ENCODE measurements at places on chromosomes 5 and 9.

GRCh38 chr5:150522504-150523414, 14.8 kb downstream of the NDST1 start:
- DNase-seq: no peak

GRCh38 chr9:4144869-4145268, 155.0 kb downstream of the GLIS3 start:
- DNase-seq: no peak

GRCh38 chr9:14393418-14393817, 79.5 kb upstream of the NFIB start:
- no peak for DNase-seq

DNA sequence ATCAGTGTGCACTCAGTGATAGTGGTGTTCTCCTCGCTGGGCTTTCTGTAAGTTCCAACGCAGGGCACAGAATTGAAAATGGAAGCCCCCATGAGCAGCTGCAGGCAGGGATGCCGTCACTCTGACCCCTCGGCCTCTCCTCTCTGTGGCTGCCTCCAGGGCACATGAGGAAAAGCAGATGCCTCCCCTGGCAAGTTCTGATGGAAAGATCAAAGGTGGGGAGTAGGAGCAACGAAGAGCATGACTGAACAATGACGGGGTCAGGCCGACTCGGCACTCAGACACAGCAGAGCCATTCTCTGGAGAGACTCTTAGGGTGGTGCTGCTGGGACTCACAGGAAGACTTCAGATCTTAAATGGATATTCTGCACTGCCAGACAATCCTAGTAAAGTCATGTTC, 65.6 kb upstream of the CKMT2 start:
- DNase-seq: no peak

DNA sequence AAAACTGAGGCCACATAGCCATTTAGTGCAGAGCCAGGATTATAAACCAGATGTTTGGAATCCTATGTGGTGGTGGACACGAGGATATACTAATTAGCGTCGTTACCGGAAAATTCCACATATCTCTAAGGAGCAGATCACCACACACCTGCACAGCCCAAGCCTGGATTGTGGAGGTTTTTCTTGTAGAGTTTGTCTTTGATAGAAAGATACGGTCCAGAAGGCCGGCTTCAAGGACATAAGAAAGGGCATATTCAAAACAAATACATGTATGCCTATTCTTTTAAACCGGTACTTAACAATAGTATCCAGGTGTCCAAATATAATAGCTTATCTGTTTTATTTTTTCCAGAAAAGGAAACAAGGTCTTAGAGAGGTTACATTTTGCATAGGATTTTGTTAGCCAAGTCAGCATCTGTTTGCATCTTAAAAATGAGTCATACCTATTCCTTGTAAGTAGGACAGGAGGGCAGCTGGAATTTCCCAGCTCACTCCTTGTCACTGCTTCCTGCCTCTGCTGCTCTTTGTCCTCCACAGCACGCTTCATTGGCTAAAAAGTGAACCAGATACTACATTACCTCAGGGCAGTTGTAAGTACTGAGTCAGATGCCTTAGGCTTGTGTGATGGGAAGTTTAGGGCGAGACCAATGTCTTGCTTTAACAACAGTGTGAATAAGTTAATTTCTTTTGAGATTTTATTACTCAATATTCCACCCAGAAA, 3.6 kb downstream of the TMC1 start:
- DNase-seq: no peak

GRCh38 chr5:67358186-67358585, 161.6 kb upstream of the CD180 start:
- DNase-seq: no peak

DNA sequence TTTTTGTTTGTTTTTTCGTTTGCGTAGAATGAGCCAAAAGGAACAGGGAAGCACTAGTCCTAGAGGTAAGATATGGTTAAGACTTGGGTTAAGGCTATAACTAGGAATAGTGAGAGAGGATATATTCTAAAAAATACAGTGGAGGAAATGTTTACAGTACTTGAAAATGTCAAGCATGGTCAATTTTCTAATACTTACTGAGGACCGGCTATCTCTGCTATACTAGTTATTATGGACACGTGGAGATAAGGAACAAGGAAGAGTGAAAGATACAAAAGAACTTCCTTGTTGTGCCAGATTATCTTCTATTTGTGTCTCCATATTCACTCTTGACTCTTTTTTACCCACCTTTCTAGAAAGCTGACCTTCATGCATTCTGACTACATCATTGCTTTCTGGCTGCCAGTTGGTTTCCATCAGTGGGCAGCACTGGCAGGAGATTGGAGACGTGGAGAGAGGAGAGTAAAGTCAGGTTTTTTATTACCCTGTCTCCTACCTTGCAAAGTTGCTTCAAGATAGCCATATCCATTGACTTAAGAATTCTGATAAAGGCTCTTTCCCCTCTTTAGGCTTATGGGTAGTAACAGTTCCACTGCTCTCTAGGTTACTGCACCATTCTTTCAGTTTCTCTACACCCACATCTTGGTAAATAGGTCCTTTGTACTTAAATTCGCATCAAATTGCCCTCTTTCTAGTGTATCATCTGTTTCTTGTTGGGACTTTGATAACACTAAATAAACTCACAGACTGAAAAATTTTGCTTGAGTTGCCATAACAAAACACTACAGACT, 9.0 kb upstream of the RFX3 start:
- no peak for DNase-seq

DNA sequence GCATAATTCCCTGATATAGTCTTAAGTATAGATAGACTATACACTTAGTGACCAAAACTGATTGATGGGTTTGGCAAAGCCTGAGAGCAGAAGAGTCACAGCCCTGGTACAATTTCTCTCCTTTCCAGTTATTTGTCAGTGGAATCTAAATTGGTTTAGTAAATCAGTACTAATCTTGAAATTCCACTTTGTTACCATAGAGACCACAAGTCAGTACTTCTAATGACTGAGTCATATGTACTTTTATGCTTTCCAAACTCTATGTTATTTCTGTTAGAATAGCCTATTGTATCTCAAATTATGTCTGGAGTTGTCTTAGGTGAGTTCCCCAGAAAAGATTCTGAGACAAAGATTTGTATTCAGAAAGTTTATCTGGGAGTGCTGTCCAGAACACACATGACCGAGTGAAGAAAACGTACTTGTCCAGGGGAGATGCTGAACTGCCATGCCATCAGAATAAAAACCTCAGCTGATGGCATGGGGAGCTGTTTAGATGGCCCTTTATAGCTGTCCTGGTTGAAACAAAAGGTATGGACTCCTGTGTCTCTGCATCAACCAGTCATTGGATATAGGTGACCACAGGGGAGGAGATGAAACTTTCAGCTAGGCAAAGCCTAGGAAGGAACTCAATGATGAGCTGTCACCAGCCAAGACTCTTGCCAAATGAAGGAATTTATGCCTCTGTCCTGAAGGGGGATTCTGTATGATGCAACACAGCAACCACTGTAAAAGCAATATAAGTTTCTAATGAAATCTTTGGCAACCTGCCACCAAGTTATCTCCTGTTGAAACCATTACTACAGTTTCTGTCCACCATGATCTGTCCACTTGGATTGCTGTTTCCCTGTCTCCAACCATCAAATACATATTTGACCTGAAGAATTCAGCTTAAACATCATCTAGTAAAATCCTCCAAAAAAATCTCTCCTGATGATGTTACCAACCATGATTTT, 18.0 kb upstream of the SMC2 start:
- DNase-seq: no peak

DNA sequence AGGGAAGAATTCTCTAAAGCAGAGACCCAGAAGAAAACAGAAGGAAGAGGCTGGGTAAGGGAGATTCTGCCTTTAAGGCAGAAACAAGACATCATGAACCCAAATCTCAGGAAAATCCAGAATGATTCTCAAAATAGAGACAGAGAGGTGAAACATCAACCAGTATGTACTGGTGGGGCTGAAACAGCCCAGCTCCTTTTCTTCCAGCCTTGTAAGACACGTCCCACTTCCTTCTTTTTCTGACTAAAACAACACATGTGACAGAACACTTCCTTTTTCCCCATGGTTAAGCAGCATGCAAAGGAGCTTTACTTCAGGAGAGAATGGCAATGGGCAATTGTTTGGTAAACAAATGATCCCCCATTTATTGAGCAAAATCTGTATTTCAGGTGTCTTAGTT, 230.8 kb upstream of the NR4A3 start:
- no peak for DNase-seq

DNA sequence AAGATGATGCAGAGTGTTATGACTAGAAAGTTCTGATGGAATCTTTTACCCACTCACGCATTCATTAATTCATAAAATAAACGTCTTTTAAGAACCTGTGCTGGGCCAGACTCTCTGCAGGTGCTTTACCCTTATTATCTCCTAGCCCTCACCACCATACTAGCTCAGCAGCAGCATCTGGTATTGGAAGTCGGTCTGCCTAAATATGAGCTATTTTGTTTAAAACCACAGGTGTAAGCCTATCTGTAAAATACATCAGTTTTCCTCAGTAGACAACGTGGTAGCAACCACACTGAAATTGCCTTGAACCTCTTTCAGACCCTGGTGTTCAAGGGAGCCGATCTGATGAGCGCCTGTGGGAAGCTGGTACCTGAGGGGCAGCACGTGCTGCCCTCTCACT, 69.4 kb downstream of the PPIC start:
- DNase-seq: no peak

- no peak for DNase-seq
Measured at GRCh38 chr9:109843641-109844040, 63.6 kb downstream of the PALM2AKAP2 start.

- no peak for DNase-seq
Measured at GRCh38 chr5:82851471-82851870, 225.7 kb downstream of the TMEM167A start.

DNA sequence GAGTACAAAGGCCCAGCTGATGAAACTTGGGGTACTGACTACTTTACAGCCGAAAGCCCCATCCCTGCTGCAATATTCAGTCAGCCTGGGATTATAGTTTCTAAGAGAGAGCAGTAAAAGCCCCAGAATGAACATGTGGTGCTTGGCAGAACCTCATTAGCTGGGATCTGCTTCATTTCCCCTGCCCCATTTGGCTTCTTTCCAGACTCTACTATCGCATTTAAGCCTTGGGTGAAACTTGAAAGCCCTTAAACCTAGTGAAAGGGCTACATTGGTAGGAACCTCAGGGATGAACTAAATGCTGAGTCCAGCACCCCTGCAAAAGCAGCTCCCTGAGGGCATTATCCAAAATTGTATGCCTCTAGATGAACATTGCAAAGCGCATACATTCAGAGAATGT, 631.1 kb downstream of the ACTL7B start:
- DNase-seq: no peak

- DNase-seq: no peak
Measured at GRCh38 chr5:14594378-14595074, 12.9 kb downstream of the OTULINL start.

DNA sequence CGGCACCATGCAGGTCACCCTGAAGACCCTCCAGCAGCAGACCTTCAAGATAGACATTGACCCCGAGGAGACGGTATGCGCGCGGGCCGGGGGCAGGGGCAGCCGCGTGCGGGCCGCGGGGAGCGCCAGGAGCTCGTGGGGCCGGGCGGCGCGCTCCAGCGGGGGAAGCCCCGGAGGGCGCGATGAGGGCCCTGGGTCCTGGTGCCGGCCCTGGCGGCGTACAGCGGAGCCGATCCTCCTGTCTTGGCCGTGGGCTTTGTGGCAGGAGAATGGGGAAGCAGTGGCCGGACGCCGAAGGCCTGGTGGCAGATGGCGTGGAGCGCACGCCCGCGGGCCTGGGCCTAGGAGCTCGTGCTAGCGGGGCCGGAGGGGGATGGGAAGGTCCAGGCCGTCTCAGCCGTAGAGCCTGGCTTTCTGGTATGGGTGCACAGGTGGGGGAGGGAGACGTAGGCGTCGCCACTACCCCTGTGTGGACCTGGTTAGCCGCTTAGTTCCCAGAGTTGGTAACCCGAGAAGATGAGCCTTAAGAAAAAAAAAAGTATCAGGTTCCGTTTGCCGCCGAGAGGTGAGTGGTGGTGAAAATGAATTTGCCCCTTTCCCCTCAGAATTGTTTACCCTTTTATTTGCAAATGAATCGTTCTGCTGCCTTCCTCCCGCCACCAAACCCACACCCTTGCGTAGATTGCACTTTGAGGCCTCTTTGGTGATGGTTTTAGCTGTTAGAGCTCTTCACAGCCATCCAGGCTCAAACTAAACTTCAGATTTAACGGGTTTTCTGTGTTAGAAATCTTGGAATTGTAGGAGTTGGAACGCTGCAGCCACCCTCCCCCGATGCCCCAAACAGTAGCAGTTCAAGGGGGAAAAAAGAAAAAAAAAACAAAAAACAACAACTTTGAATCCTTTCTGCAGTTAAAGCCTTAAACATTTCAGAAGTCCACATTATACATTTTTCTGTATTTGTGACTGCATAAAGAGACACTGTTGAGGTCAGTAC, 841 bp downstream of the RAD23B start:
- DNase-seq: peak; percentile 26

- no peak for DNase-seq
Measured at GRCh38 chr9:8070779-8071444, 271.3 kb upstream of the DMAC1 start.

GRCh38 chr9:95587021-95587964, 70.5 kb upstream of the PTCH1 start:
- no peak for DNase-seq

DNA sequence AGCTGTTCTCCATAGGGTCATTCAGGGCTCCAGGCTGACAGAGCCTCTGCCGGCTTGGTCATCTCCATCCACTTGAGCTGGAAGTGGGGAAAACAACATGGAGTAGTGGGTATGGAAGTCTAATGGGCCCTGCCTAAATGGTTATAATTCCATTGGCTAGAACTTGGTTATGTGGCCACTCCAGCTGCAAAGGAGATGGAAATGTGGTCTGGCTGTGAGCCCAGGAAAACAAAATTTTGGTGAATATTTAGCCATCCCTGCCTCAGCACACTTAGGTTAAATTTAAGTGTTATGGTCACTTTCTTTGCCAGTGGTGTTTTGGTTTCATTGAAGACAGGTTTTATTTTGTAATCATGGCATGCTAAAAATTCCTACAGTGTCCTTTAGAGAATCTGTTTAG, 112.3 kb downstream of the SMARCA2 start:
- DNase-seq: no peak

DNA sequence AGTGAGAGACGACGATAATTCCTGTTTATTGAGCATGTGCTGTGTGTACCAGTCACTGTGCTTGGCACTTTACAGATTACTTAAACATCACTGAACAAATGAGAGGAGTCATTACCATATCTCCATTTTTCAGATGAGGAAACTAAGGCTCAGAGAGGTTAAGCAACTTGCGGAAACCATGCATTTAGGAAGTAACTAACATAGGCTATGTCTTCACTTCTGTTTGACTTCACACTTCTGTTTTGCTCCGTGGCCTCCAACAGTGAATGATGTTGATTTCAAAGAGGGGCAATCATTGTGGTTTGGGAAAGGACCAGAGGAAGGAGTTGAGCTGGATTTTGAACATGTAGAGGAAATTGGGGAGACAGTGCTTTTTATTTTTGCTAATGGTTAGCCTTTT, 16.7 kb downstream of the GCNT1 start:
- DNase-seq: no peak

- DNase-seq: no peak
Measured at GRCh38 chr5:53913941-53914340, 353.5 kb downstream of the NDUFS4 start.

DNA sequence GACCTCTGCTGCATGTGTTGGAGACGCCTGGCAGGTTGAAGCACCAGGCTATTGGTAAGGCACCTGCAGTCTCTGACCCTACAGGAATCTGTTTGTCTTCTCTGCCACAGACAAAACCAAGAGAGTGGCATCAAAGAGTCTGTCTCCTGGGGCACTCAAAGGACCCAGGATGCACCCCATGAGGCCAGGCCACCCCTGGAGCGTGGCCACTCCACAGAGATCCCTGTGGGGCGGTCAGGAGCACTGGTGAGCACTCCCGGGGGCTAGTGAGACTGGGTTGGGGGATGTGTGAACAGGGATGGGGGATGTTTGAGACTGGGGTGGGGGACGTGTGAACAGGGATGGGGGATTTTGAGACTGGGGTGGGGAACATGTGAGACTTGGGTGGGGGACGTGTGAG, 240.3 kb downstream of the CACNA1B start:
- no peak for DNase-seq
